ENCODE measurements at places on chromosomes 7 and 10.

DNA sequence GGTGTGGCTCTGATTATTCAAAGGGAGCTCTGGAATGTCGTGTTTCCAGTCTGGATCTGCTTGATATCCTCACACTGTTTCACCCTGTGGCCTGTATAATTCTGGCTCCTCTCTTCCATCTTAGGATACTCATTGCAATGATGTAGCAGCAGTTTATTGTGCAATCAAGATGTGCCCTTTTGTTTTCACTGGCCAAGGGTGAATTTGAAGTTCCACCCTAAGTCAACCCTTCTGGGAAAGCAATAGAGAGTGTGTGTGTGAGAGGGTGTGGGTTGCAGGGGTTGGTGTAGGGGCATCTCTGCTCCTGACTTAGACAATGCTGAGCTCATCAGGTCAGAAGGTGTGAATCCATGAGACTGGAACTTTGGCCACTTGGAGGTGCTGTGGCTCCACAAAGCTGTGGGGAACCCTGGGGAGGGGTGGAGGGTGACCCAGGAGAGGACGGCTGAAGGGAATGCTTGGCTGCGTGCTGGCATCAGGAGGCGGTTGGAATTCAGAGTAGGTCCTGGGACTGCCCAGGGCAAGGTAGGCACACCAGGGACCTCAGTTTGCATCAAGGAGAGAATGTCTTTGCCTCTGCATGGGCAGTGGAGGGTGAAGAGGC is 118.0 kb upstream of the PRSS58 start:
- peak; percentile 38 for DNase-seq

GRCh38 chr7:5615190-5616070 is 166.0 kb downstream of the RNF216 start:
- no peak for DNase-seq

- DNase-seq = no peak
Measured at GRCh38 chr7:37971491-37971890, 51.1 kb downstream of the EPDR1 start.

- no peak for DNase-seq
Measured at GRCh38 chr7:110771717-110772116, 319.2 kb upstream of the LRRN3 start.

GRCh38 chr7:8190119-8190895 is 71.7 kb downstream of the ICA1 start:
- DNase-seq = peak; percentile 79

GRCh38 chr10:118041316-118041715 is 5.4 kb downstream of the RAB11FIP2 start:
- DNase-seq = no peak

DNA sequence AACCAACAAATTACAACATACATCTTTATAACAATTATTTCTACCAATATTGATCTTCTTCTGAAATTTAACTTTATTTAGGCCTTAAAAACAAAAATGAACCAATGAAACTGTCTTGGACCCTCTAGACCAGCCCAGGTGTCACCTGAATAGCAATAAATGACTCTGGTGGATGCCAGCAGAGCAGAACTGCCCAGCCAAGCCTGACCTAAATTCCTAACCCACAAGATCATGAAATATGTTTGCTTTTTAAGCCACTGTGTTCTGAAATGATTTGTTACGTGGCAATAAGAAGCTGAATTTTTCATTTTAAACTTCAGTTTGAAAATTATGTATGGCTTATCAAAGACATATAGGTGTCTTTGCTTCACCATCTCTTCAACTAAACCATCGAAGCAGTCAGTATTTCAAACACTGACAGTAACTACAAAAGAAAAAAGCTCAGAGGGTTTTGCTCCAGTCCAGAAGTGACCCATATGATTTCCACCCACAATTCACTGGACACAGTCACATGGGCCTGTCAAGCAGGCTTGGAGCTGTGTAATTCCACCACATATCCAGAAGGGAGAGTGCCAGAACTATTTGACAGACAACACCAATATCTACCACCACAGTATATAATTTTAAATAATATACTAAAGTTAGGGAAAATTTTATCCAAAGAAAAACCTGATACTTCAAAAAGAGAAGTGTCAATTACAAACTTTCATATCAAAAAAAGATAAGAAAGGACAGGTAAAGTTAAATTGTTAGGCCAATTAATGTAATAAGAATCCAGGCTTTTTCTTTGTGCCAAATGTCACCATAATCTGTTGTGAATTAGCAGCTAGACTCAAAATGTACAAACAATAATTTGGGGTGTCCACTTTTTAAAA is 94.5 kb downstream of the KMT2C start:
- DNase-seq = no peak

GRCh38 chr7:117630501-117630900 is 150.7 kb downstream of the CFTR start:
- DNase-seq = no peak

- DNase-seq = no peak
Measured at GRCh38 chr7:30968747-30969603, 5.2 kb downstream of the GHRHR start.

DNA sequence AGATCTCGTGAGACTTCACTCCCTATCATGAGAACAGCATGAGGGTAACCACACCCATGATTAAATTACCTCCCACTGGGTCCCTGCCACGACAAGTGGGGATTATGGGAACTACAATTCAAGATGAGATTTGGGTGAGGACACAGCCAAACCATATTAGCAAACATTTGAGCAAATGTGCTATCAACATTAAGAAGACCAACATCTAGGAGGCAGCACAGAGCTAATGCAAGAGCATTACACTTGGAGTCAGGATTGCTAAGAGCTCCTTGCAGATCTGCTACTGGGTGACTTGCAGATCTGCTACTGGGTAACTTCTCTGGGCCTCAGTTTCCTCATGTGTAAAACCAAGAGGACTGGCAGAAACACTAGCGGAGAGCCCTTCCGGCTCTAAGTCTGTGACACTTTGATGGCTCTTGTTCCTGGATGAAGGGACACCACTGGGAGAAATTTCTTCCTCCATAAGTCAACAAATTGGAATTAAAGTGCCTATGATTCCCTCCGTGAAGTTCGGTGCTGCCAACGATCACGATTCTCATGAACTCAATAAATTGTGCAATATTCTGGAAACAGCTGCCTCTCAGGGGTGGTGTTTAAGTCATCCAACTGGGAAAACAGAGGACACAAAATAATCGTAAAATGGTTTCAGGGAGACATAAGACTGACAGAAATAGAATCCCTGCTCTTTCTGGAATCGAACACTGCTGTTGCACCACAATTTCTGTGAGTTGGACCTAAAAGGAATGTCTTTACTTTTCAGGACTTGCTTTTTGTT is 115.8 kb upstream of the ITGB1 start:
- no peak for DNase-seq

DNA sequence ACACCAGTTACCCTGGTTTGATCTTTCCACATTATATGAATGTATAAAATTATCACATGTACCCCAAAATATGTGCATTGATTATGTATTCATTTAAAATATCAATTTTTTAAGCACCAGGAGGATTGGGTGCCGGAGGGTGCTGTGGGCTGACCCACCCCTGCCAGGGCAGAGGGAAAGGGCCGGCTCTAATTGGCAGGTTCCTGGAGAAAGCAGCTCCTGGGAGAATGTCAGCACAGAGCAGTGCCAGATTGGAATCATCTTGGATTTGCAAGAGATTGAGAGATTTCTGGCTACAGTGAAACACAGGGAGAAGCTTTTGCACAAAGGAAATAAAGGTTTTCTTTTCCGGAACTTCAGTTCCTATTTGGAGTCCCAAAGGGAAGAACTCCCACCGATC is 264.4 kb upstream of the TCERG1L start:
- no peak for DNase-seq

DNA sequence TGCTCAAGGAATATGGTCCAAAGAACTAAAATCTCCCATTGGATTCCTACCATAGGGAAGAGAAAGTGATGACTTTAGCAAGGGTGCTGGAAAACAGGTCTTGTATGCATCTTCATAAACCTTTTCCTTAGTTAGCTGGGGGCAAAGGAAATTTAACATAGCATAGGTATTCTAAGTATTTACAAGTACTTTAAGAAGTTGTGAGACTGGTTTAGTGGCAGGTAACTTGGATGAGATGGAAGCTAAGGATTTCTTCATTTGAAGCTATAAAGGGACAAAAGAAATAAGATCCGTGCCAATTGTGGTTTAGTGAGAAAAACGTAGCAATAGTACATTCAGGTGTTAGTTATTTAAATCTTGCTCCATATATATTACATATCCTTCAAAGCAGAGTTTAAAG is 183.4 kb upstream of the TCF7L2 start:
- no peak for DNase-seq

DNA sequence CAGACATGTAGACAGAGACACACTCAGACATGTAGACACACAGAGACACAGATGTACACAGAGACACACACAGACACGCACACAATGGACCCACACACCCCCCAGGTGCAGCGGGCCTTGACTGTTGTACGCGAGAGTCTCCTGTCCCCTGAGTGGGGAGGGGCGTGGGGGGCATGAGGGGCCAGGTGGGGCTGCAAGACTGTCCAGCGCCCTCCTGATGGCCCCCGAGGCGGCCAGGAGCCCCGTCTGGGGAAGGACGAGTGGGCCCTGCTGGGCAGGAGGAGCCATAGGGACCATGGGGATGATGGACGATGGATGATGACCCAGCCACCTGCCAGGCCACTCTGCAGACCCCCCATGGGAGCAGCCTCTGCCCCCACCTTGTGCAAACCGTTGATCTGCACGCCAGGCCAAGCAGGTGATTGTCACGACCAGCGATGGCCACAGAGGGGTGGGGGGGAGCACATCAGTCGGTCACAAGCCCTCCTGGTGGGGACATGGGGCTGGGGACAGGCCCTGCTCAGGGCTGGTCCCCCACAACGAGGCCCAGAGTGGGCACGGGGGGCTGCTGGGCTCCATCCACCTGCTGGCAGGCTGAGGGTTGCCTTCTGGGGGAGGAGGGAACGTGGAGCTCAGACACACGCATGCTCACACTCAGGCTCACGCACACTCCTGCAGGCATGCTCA is 11.6 kb downstream of the VENTX start:
- no peak for DNase-seq

GRCh38 chr10:21655236-21655635 is 121.2 kb downstream of the MLLT10 start:
- no peak for DNase-seq

DNA sequence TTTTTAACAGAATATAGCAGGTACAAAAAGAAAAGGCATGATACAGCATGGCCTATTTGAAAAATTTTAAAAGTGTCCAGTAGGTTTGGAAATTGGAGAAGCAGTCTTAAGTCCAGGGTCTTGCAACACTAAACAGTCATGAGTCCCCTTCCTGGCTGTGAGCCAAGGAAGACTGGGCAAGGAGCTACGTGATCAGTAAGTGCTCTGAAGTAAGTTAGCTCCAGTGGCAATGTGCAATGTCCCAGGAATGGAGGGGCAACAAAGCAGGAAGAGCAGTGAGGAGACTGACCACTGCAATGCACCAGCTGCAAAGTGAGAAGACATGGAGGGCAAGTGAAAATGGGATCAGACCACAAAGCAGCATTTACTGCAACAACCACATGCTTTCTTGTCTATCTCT is 72.9 kb upstream of the GRID1 start:
- no peak for DNase-seq

DNA sequence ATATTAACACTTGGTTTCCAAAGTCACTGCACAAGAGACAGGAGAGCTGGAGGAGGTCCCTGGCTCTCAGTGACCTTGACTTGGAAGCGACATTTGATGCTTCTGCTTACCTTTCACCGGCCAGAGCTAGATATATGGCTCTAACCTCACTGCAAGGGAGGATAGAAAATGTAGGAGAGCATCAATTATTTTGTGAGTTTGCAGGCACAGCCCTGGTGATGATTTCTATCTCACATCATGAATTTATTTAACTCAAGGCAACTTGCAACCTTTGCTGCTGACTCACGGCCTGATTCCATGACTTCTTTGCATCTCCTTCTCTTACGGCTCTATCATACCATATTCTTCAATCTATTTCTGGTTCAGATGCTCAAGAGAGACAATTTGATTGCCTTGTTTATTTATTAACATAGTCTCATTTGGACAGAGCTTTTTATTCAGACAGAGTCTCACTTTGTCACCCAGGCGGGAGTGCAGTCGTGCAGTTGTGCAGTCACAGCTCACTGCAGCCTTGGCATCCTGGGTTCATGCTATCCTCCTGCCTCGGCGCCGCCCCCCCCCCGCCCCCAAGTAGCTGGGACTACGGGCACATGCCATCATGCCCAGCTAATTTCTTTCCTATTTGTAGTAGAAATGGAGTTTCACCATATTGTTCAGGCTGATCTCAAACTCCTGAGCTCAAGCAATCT is 196.0 kb downstream of the REEP3 start:
- no peak for DNase-seq

DNA sequence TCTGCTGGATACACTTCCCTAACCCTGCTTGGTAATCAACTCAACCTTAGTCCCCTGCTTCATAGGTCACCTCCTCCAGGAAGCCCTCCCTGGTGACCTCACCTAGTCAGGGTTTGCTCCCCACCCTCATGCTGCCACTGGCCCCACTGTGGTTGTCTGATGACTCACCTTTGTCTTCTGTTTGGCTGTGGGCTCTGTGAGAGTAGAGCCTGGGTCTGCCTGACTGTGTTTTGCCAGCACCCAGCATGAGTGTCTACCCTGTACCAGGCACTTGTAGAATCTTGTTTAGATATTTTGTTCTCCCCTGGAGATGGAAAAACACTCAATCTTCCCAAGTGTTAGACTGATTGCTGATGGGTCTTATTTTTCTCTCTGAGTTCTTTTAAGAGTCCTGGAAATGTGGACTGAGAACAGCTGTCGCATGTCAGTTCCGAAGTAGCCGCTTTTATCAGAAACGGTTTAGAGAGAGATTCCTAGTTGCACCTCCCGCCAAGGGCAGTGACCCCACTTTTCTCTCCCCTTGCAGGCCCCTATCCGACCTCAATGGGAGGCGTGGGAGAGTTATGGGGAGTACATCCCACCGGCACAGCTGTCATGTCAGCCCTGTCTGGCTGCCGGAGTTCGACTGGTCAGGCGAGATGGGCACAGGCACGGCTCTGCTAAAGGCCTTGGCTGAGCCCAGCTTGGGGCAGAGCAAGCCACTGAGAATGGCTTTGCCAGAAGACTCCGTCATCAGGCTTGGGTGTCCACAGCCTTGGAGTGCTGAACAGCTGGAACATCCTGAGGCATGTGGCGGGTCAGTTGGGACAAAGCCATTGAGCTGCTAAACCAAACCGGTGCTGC is 134.3 kb downstream of the GRK5 start:
- DNase-seq = peak; percentile 43

- DNase-seq = no peak
Measured at GRCh38 chr7:76292213-76292573, 10.3 kb upstream of the HSPB1 start.

DNA sequence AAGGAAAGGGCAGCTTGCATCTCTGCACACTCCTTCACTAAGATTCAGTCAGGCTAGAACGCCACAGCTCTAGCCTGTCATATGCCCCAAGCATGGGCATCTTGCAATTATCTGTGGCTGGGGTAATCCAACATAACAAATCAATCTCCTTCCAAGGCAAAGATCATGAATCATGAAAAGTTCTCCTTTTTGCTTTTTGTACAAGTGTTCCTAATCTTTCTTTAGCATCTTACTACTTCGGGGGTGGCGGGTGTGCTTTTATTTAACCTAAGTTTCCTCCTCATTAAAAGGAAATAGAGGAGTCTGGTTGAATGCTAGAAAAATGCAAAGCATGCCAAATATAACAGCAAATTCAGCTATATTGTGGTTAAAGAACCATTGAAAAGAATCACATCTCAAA is 43.5 kb upstream of the NKX2-3 start:
- DNase-seq = no peak

- DNase-seq = no peak
Measured at GRCh38 chr10:102341038-102341688, 54.3 kb upstream of the NFKB2 start.
